ENCODE measurements at places on chromosomes 16 and 17.
A peak's percentile ranks its signal among the peaks of the same experiment; 100 is the strongest.

GRCh38 chr16:1876468-1876867 lies 4.5 kb upstream of the MEIOB start:
- DNase-seq, result no peak

DNA sequence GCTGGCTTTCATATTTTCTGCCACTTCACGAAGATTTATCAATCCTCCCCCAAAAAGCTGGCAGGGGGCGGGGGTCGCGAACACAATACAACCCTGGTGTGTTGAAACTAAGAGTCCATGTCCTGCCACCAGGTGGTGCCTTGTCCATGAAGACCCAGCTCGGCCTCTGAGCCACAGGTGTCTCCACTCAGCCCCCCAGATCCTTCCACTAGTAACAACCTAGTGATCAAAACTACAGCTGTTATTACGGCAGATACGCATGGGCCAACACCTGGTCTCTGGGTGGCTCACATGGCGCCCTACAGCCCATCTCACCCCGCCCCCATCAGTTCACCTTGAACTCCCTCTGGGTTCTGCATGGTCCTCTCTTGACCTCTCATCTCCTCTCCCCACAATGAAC lies 27.7 kb downstream of the USP7 start:
- DNase-seq, result no peak

DNA sequence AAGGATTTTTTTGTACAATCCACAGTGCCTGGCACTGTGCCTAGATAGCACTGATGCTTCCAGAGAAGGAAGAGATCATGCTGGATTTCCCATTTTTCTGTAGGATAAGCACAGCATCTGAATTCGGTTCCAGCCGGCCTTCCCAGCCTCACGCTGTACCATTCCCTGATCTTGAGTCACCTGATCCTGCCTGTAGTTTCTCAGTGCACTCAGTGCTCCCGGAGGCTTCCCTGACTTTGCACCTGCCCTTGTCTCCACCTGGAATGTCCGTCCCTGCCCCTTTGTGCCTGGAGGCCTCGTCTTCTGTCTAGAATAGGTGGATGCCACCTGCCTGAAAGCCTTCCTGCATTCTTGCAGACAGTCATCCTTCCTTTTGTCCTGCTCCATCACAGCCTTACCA lies 179.9 kb downstream of the CCDC182 start:
- DNase-seq, result no peak

DNA sequence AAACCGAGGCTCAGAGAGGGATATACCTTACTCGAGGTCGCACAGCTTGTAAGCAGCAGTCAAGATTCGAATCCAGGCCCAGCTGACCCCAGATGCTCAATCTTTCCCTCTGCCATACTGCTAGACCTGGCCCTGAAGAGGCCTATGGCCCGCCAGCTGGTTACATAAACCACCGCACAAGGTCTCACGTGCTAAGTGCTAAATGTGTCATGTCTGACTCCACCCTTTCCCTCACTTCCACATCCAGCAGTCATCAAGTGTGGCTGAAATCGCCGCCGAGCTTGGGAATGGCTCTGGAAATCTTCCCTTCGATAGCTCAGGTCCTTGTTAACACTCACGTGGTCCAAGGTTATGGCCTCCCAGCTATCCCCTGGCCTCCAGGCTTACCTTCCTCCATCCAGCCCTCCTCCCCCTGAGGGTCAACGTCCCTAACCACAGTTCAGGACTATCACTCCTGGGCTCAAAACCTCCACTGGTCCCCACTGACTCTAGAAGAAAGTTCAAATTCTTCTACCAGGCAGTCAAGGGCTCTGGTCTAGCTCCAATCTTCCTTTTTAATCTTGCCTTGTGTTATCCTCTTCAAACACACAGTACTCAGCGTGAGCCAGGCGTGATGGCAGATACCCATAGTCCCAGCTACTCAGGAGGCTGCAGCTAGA lies 3.5 kb downstream of the ZBTB4 start:
- no peak for DNase-seq

- DNase-seq, result no peak
Measured at GRCh38 chr16:73888840-73889490, 407.6 kb upstream of the PSMD7 start.

GRCh38 chr17:55166506-55166905 lies 98.3 kb upstream of the HLF start:
- DNase-seq, result no peak

GRCh38 chr17:17354560-17355349 lies 51.6 kb downstream of the NT5M start:
- peak; percentile 91 for DNase-seq

- no peak for DNase-seq
Measured at GRCh38 chr16:73949574-73950320, 346.9 kb upstream of the PSMD7 start.

DNA sequence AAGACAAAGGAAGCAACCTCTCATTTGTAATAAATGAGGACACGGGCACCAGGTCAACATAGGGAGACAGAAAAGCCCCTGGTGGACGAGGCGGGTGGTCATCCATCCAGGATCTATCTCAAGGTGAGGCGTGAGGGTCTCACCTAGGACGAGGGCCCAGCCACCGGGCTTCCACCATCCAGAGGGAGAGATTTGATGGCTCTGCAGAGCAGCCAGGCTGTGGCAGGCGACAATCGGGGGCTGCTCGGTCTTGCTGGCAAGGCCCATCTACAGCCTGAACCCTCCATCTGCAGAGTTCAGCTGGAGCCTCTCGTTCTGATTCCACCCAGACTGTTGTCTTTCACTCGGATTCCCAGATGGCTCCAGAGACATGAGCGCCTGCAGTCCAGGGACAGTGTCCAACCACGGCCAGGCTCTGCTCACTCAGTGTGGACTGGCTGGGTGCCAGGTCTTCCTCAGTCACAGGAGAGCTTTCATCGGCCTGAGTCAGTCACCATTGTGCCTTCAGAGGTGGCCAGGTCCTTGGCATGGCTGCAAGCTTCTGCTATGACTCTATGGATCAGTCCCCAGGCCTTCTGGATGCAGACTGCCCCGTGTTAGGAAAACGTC lies 5.9 kb downstream of the LITAFD start:
- DNase-seq, result no peak

- no peak for DNase-seq
Measured at GRCh38 chr16:73192232-73192894, 144.4 kb upstream of the ZFHX3 start.

GRCh38 chr16:27965801-27966200 lies 97.7 kb downstream of the GSG1L start:
- DNase-seq, result no peak

DNA sequence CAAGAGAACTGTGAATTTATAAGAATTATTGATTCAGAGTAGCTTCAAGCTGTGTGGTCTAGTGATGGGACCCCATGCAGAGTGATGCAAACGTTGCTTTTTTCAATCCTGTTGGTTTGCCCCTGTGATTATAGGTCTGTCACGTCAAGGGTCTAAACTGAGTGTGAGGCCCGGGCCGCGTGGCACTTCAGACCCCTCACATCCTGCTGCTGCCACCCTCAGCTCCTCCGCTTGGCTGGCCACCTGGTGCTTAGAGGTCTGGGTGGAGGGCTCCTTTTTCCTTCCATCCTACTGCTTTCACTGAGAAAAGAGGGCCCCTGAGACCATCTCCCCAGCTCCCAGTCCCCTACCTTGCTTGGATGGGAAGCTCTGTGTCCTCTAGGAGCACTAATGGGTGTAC lies 12.0 kb downstream of the MYL4 start:
- no peak for DNase-seq

GRCh38 chr16:30566531-30566930 lies 5.0 kb downstream of the ZNF688 start:
- no peak for DNase-seq

GRCh38 chr17:19000531-19001325 lies 3.8 kb downstream of the FAM83G start:
- no peak for DNase-seq

GRCh38 chr16:89160977-89161701 lies 10.4 kb upstream of the CDH15 start:
- DNase-seq, result no peak

- DNase-seq, result no peak
Measured at GRCh38 chr17:49633762-49634484, 44.0 kb downstream of the SPOP start.

GRCh38 chr17:76437467-76438402 lies 15.2 kb downstream of the UBE2O start:
- no peak for DNase-seq

DNA sequence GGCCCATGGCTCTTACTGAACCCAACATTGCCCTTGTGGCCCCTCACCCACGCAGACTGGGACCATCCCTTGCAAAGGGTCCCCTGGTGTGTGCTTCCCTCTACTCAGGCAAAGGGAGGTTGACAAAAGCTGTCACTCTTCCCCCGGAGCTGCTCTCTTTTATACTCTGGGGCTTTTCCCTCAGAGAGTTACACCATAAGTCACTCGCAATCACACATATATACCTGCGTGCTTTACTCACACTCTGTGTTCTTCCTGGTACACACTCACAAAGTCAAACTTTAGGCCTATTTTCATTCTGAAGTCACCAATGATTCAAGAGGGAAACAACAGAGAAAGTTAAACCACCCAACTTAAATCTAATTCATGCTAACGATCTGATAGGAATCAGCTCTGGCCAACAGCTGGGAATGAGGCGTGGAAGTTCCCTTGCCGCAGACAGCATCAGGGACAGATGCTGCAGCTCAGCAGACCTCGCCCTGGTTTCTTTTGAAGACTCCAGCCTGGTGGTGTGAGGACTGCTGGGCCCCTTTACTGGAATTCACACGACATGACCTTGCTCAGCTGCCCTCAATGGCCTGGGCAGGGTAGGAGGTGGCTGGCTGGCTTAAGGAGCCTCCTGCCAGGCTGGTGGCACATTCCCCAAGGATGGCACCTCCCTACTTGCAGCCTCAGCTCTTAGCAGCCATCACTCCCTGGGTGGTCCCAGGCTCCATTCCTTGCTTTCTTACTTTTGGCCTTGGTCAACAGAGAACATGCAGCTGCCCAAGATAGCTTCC lies 27.3 kb downstream of the HIC1 start:
- DNase-seq, result no peak

DNA sequence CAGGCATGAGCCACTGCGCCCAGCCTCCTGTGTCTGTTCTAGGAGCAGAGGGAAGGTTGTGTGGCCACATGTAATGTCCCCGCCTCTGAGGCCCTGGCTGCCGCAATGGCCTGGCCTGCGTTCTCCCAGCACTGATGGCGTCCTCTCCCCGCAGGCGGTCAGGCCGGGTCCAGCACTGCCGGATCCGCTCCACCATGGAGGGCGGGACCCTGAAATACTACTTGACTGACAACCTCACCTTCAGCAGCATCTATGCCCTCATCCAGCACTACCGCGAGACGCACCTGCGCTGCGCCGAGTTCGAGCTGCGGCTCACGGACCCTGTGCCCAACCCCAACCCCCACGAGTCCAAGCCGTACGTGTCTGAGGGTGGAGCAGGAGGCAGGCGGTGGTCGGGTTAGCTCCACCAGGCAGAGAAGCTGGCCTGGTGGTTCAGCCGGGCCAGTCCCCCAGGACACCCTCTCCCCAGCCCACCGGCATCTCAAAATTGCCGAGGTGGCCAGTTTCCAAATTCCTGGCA lies 100.8 kb downstream of the SDR42E1 start:
- DNase-seq, result peak; percentile 58

DNA sequence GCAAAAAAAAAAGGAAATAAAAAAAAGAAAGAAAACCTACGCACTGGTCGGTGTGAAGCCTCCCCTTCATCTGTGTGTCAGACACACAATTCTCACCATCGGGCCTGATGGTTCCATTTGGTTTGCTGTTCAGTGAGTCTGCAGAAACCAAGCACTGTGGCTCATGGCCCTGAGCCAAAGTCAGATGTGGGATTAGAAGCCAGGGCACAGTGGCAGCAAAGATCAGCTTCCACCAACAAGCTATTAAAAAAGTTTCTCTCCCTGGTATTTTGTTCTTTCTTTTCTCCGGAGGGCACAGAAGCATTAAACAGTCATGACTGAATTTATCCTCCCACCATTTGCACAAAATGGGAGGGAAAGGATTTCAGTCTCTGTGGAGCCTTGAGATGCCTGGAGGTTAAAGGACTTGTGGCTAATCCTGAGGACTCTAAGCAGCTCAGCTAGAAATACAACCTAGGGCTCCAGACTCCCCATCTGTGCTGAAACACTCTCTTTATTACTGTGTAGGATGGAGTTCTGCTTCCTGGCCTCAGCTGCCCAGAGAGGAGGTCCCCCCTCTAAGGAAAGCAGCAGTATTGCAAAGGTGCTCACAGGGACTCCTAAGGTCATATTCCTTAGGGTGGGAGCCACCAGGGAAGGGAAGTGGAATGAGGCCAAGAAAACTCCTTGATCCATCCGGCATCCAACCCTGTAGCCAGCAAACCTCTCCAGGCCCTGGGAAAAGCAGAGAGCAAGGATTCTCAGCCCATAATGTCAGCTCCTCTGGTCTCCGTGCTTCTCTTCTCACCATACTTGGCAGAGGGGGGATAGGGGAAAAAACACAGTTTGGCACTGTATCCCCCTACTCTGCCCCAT lies 28.2 kb downstream of the SLC39A11 start:
- no peak for DNase-seq

DNA sequence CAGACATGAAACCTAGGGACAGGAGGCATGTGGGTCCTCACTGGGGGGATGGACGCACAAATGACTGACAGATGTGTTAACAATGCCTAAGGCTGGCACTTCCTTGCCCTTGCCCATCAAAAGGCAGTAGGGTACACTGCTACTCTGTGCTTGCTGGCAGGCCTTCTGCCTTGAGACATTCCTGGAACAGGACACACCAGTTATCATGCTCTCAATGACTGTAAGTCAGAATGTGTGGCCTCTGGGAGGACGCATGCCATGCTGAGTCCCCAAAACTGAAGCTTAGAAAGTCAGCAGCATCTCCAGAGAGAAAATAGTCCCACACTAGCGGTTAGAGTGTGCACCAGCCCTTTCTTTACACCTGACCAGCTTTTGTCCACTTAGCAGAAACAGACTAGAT lies 16.1 kb upstream of the SREBF1 start:
- no peak for DNase-seq

DNA sequence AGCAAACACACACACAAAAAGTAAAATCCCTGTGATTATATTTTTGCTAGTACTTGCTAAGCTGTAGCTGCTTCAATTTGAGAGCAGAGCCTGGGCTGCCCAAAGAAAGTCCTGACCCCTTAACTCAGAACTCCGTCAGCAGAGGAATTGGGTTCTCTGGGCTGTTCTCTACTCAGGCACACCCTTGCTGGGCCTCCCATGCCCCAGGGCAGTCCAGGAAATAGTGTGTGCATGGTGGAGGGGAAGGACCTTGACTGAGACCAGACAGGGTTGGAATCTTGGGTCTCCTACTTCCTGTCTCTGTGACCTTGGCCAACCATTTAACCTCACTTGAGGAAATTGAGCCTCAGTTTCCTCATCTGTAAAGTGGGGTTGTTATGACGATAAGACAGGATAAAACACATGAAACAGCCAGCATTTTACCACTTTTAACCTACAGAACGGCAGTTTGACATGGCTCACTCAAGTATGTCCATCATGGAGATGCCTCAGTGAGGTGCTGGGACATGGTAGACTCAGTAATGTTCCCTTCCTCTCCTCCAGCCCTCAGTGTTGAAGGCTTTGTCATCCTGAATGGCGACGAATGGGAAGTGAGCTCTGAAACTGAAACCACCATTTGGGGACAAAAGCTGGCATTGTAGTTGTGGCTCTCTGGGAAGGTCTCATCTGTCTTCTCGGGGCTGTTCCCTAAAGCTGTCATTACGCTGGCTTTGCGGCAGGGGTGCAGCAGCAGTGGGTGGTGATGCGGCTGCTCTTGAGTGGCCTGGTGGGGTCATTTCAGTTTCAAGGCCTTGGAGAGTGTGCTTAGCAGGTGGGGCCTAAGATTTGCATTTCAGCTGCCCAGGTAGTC lies 74.9 kb downstream of the CMIP start:
- DNase-seq, result no peak

- DNase-seq, result no peak
Measured at GRCh38 chr16:57147381-57148221, 38.2 kb downstream of the PSME3IP1 start.

- DNase-seq, result no peak
Measured at GRCh38 chr16:29310852-29311314, 95.6 kb downstream of the NPIPB11 start.

GRCh38 chr17:44363613-44364159 lies at the start of gene FAM171A2:
FAM171A2 (minus strand) TSS chr17:44363853; CDS start chr17:44363714, 139 bp downstream.
- peak; percentile 87 for DNase-seq
